Uterus (tissue), 4 donors: ENCODE measurements at places on chromosomes 6 and 20.

GRCh38 chr6:136762022-136762975 is 30.0 kb downstream of the MAP3K5 start:
- DNase-seq, result no peak
- peak overlapping the region; percentile 75 for H3K27ac ChIP-seq
- no peaks in the 10 kb centered on the region for H3K27me3 ChIP-seq
- H3K4me1 ChIP-seq, result no peaks in the 10 kb centered on the region
- H3K4me3 ChIP-seq, result no peak overlapping the region

- H3K27me3 ChIP-seq, result no peaks in the 10 kb centered on the region
- peak overlapping the region; percentile 93 for H3K4me3 ChIP-seq
Observed at GRCh38 chr6:53066077-53066417, 843 bp downstream of the FBXO9 start.

GRCh38 chr6:111706841-111707391 is 101.2 kb upstream of the TRAF3IP2 start:
- no peaks in the 10 kb centered on the region for H3K36me3 ChIP-seq
- H3K27me3 ChIP-seq, result no peaks in the 10 kb centered on the region
- H3K4me3 ChIP-seq, result no peak overlapping the region
- H3K27ac ChIP-seq, result peak overlapping the region; percentile 76

- H3K27me3 ChIP-seq, result no peaks in the 10 kb centered on the region
- no peaks in the 10 kb centered on the region for H3K4me1 ChIP-seq
- H3K27ac ChIP-seq, result no peak overlapping the region
- no peak overlapping the region for H3K4me3 ChIP-seq
- DNase-seq, result no peak
Observed at GRCh38 chr20:58194175-58194791, 34.2 kb downstream of the ANKRD60 start.

GRCh38 chr6:31083742-31084354 is 28.5 kb downstream of the C6orf15 start:
- H3K4me1 ChIP-seq, result peaks cover 5% of the 10 kb centered on the region
- no peak overlapping the region for H3K4me3 ChIP-seq
- no peaks in the 10 kb centered on the region for H3K27me3 ChIP-seq
- no peaks in the 10 kb centered on the region for H3K36me3 ChIP-seq
- DNase-seq, result no peak

- H3K4me1 ChIP-seq, result peaks cover 4% of the 10 kb centered on the region
- H3K27ac ChIP-seq, result peak overlapping the region; percentile 83
- DNase-seq, result peak; percentile 53
- H3K4me3 ChIP-seq, result peak overlapping the region; percentile 50
Observed at GRCh38 chr20:57708694-57709673, 831 bp downstream of the PMEPA1 start.
